Activated CD4-positive, alpha-beta T cell treated with anti-CD3 and anti-CD28 coated beads for 4 hours (primary cell): ENCODE measurements at places on chromosomes 7 and 10.

- DNase-seq, result no peak
Measured at GRCh38 chr10:96468845-96469244, 44.9 kb downstream of the TLL2 start.

DNA sequence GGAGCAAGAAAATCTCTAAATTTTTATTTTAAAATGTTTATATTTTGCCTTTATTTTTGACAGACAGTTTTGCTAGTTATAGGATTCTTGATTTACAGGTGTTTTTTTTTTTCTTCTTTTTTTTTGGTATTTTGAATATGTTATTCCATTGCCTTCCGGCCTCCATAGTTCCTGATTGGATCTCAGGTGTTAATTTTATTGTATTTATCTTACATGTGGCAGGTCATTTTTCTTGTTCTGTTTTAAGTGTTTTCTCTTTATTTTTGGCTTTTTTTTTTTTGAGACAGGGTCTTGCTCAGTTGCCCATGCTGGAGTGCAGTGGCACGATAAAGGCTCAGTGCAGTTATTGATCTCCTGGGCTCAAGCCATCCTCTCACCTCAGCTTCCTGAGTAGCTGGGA, 73.9 kb downstream of the MLLT10 start:
- DNase-seq, result no peak

- DNase-seq, result no peak
Measured at GRCh38 chr10:34223658-34224057, 591.4 kb downstream of the PARD3 start.

DNA sequence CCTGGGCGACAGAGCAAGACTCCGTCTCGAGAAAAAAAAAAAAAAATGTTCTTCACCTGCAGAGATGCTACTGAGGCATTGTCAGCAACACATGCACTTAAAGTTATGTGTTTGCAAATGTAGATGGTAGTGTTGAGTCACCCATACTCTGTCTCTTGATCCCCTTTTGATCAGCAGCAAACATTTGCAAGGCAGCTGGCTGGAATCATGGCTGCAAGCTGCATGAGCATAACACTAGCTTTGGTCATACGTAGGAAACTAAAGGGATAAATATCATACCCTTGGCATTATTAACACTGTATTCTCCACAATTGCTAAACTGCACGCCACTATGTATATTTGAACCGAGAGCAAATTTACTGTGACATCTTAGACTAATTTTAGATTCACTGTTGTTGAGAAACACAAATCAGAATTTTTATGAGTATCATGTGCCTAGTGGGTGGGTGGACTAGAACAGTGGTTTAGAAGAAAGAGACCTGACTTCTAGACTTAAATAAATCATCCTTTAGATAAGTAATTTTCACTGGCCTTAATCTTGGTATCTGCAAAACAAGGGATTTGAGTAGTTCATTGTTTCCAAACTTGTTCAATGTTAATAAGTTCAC, 229.3 kb upstream of the MEOX2 start:
- DNase-seq, result no peak

GRCh38 chr10:115844591-115844990, 428.4 kb downstream of the GFRA1 start:
- DNase-seq, result no peak

DNA sequence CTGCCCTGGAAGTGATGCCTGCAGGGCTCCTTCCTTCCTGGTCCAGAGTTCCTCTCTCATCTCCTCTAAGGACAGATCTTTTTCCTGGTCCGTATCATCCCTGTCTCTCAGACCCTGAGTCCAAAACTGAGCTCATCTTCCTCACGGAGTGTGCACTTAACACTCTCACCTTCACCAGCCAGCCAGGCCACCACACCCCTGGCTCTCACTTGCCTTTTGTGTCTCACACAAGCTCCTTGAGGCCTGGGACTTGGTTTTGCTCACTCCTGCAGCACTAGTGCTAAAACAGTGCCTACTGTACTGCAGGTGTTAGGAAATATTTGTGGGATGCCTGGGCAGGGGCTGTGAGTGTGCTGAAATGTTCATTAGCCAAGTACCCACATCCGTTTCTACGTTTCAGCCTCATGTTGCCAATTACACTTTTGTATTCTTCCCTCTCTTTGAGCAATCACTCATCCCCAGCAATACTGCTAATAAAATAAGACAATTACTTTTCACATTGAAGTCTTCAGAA, 21.4 kb upstream of the PARP12 start:
- no peak for DNase-seq

GRCh38 chr7:99076615-99077014, 67.3 kb downstream of the SMURF1 start:
- DNase-seq, result no peak

GRCh38 chr7:100387695-100388094, 14.4 kb downstream of the PILRA start:
- DNase-seq, result no peak
